Stimulated activated CD4-positive, alpha-beta T cell treated with anti-CD3 and anti-CD28 coated beads, Interleukin-15, amount 100 ng/mL, for 1 hour (primary cell): ENCODE measurements at places on chromosomes 11 and 22.

GRCh38 chr22:32700191-32700882 is 101.2 kb upstream of the TIMP3 start:
- no peak for DNase-seq

DNA sequence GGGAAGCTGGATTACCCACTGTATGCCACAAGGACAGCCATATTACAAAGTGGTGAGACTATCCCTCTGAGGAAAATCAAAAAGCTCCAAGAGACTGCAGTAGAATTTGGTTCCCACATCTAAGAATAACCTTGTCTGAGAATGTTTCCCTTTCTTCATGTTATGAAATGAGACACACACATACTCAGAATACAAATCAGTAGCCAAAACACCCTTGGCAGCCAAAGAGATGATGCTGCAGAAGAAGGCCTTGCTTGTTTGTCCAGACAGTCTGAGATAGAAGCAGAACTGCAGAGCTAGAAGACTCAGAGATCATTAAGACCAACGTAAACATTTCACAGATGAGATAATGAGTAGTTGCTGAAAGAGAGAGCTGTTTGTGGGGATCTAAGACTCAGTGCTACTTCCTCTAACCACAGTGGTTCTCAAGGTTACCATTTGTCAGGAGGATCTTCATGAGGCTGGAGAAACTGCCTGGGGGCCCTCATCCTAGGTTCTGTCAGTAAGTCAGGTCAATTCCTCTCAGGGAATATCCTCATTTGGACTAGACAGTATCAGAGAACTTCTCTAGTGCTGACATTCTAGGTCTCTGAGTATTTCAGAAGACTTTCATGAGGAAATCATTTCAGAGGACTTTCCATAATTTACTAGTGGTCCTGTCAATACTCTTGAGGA is 38.9 kb downstream of the RELT start:
- DNase-seq: no peak

DNA sequence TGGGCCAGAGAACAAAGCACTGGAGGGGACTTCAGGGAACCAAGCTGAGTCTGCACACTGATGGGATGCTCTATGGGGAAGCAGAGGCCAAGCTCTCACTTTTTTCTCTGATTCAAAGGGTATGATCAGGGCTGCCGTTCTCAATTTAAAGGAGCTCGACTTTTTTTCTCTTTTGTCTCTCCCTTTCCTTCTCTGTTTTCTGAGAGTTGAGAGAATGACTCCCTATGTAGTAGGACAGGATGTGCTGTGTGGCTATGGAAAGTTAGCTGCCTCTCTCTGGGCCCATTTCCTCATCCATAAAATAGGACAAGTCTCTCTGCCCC is 7.9 kb downstream of the ADORA2A start:
- DNase-seq: no peak

- DNase-seq: no peak
These were observed 16.9 kb upstream of the TCF20 start for GRCh38 chr22:42287174-42287890.

DNA sequence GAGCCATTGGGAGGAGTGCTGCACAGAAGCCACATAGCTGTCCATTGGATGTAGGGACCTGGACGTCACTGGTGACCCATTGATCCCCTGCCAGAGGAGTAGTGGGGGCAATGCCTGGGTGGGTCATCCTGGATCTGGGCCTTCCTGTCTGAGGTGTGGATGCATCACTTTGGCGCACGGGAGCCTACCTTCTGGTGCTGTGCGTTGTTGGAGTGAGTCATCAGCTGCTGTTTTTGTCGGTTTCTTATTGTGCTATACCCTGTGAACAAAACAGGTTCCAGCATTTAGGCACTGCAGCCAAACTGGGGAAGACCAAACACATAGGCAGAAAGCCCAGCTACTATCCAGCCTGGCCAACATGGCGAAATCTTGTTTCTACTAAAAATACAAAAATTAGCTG is 3.2 kb downstream of the TAF6L start:
- DNase-seq: no peak

DNA sequence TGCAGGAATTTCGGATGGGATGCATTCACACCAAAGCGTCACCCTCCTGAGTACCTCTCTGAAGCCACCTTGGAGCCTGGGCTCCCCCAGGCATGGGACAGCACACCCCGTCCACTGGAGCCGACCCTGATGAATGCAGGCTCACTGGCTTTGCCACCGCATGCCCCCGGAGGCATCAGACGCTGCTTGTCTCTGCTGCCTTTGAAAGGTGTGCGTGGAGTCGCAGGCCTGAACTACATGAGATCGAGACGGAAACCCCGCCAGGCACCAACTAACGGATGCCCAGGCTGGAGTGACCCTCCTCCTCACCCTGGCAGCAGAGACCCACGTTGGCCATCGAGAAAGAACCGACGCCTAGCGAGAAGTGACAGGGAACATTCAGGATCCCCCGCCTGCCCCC is 22.5 kb downstream of the KRTAP5-5 start:
- no peak for DNase-seq

DNA sequence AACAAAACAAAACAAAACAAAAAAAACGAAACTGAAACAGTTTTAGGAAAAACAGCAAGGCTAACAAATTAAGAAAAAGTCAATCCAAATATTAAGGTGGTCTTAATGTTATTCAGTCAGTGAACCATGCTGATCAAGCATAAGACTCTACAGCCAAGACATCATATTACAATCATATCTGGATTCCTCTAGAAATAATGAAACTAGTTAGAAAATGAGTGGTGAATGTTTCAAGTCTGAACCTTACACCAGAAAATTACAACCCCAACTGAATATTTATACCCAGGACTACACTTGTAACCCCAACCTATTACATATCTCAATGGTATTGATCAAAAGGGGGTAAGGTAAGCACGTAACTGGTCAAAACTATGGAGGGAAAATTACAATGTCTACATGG is 48.8 kb downstream of the ACAT1 start:
- DNase-seq: no peak

DNA sequence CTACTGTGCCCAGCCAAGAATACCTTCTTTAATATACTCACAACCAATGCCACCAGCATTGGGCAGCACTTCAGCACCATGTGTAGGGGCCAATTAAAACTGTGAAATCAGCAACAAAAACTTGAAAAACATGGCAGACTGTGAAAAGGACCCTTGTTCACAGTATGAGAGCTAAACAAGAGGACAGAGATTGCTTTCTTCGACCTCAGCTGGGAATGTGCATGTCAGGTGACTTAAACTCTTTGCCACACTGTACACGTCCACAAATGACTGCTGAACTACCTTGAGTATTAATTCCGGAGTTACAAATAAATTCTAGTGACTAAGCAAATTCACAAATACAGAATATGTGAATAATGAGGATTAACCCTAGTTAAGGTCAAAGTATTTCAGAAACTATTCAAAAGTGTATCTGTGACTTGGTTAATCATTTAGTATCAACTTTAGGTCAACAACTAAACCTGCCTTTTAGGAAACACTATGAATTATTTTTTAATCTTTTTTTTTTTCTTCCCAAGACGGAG is 33.0 kb downstream of the DDX6 start:
- no peak for DNase-seq
